ENCODE measurements at places on chromosomes 12 and 14.

DNA sequence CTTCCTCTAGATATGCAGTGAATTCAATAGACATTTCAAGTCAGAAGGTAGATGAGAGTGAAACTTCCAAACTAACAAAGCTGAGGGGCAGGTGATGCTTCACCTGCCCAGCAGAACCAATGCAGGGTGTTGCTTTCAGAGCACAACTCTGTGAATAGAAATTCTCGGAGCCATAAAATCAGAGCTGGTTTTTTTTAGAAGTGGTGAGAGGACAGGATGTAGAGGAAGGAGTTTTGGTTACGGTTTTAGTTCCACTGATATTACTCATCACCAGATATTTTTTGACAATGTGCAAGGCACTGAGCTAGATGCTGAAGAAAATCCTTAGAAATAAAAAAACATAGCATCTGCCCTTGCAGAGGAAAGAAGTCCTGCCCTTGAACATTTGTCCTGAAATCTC lies 62.2 kb downstream of the BMP4 start:
- DNase-seq, result no peak

DNA sequence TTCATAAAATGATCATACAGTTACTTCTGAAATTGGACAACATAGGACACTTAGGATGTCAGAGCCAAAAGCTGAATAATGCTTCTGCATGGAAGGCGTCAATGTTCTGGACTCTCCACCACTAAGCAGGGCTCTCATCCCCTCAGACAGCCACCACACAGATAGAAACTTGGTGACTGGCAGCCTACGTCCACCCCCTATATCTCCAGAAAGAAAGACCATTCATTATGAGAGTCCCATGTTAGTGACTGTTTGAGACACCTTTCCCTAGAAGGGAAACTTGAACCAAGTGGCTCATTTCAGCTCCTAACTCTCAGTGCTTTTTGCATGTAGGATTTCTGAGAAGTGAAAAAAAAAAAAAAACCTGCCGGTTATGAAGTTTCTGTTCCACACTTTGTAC lies 251.0 kb upstream of the FKBP4 start:
- no peak for DNase-seq

DNA sequence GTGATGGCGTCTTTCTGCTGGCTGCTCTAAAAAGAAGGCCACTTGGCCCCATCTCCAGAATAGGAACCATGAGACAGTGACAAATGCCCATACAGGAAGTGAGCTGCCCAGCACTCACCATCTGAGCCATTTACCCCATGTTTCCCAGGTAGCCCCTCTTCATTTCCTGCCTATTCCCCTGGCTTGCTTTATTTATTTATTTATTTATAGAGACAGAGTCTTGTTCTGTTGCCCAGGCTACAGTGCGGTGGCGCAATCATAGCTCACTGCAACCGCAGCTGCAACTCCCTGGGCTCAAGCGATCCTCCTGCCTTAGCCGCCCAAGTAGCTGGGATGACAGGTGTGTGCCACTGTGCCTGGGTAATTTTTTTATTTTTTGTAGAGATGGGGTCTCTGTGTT lies 71.2 kb downstream of the RIN3 start:
- no peak for DNase-seq

- DNase-seq, result peak; percentile 84
Observed at GRCh38 chr12:121799842-121800693, 3.7 kb upstream of the SETD1B start.

DNA sequence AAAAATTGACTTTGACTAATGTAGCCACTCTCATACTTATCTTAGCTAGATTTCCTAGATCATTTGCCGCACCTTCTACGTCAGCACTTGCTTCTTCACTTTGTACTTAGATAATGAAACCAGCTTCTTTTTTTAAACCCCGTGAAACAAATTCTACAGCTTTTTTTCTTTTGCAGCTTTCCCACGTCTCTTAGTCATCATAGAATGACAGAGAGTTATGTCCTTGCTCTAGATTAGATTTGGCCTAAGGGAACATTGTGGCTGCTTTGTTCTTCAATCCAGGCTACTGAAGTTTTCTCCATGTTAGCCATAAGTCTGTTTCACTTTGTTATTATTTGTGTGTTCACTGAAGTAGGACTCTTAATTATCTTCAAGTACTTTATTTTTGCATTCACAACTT lies 94.9 kb downstream of the SLCO1A2 start:
- DNase-seq, result no peak

DNA sequence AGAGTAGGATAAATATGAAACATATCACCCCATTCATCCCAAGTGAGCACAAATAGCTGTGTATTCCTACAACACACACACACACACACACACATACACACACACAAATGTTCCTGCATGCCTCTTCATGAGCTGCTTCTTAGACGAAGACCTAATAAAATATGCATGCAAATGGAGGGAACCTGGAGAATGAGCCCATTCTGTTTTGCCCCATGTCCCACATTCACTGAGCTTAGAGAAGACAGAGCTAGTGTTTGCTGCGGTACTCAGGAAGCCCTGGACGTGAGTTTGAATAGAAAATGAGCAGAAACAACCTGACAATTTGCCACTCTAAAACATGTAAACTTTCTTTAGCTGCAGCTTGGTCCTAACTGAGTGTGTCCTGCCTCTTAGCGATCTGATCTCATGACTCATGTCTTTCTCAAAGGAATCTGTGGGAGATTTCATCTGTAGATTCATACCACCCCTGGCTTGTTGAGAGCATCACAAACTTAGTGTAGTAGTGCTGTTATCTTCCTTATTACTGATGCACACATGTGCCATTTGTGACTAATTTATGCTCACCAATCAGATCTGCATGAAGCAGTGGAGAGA lies 86.8 kb downstream of the ITPR2 start:
- DNase-seq, result no peak

DNA sequence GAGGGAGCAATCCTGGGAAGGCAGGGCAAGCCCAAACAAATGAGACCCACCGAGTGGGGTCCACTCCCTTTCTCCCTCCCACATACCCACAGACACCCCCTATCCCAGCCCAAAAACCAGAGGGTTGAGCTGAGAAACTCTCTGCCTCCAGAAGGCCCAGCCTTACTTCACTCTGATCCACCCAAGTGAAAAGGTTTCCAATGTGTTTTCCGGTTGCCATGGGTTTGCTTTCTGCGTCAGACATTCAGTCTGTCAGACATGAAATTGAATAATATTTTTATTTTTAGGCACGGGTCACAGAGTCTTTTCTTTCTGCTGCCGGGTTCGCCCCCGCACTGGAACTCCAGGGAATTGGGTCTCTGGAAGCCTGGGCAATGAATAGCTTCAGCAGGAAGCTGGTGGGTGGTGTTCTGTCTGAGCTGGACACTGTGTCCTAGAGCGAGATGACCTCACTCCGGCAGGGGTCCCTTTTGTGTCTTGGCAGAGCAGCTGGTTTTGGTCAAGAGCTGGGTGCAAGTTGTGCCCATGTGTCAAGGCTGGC lies 69.8 kb upstream of the CLMN start:
- no peak for DNase-seq

DNA sequence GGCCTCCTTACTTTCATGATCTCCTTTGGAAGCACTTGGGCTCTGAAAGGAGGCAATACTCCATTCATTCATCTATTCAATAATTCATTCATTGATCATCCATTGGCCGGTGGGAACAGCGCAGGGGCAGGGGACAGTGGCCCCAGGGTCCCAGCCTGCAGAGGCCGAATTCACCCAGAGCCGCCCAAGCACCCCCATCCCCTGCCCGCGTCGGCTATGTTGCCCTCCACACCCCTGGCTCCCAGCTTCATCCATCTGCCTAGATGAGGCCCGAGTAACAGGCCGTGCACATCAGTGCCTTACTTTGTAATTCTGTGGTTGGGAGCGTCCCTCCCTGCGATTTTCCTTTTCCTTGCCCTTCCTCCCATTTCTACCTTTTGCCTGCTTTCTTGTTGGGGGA lies 3.2 kb downstream of the AMN start:
- DNase-seq, result no peak

DNA sequence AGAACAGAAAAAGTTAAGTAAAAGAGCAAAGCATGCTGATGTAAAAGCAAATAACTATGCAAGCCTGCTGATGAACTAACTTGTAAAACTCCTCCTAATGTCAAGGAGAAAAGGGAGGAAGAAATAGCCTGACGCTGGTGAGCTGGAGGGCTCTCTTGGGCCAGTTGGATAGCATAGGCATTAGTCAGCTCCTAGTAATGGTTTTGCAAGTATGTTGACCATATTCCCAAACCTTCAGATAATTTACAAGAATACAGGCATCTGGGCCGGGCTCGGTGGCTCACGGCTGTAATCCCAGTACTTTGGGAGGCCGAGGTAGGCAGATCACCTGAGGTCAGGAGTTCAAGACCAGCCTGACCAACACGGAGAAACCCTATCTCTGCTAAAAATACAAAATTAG lies 871.4 kb downstream of the C12orf50 start:
- no peak for DNase-seq

Measured in activated CD8-positive, alpha-beta T cell treated with anti-CD3 and anti-CD28 coated beads, Interleukin-2, amount 10 ng/mL, durations not matched to agents 7 days and 5 days (primary cell).